GM23248 (cell line): ENCODE measurements at places on chromosomes 4 and X. TPM values are rescaled to one million over a fixed set of nuclear protein-coding genes. Genes with fewer than 3 reads are reported as not detected.

- peak; percentile 5 for DNase-seq
Measured at GRCh38 chr4:23171976-23172375, 479.2 kb downstream of the GBA3 start.

- no peak for DNase-seq
Measured at GRCh38 chr4:176358083-176358469, 38.3 kb downstream of the SPCS3 start.

TSPAN5 gene
- 61.9 and 69.6 TPM in 2 replicates for total RNA-seq

DNA sequence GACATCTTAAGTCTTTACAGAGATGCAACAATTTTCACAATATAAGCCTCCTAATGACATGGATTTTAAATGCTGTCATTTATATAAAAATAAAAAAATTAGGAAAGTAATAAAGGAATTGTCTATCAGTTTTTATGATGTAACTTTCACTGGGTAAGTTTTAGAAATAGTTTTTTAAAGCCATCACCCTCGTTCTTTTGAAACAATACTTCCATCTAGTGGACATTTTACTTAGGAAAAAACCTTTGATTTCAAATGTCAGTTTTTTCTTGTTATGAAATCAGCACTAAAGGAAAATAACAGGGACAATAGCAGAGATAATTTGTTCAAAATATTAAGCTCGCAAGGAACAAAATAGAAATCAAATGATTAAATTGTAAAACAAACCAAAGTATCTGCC is 24.3 kb upstream of the NDNF start:
- DNase-seq = peak; percentile 73

DNA sequence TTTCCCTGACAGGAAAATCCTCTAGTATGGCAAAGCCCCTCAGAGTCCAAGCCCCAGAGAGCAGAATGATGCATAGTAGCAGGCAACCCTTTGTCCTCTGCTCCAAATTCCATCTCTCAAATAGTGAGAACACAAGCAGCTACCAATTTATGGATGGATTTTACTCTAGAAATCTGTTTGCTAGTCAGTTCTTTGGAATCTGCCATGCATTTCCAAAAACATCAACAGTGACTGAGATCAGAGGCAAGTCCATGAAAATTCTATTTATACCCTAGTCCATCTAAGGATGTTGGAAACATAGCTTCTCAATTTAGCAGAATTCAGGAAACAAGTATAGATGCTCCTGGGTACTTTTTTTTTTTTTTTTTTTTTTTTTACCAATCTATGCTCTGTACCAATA is 10.0 kb upstream of the CC2D2A start:
- no peak for DNase-seq

YIPF7 gene
- not detected in 2 replicates for total RNA-seq

DNA sequence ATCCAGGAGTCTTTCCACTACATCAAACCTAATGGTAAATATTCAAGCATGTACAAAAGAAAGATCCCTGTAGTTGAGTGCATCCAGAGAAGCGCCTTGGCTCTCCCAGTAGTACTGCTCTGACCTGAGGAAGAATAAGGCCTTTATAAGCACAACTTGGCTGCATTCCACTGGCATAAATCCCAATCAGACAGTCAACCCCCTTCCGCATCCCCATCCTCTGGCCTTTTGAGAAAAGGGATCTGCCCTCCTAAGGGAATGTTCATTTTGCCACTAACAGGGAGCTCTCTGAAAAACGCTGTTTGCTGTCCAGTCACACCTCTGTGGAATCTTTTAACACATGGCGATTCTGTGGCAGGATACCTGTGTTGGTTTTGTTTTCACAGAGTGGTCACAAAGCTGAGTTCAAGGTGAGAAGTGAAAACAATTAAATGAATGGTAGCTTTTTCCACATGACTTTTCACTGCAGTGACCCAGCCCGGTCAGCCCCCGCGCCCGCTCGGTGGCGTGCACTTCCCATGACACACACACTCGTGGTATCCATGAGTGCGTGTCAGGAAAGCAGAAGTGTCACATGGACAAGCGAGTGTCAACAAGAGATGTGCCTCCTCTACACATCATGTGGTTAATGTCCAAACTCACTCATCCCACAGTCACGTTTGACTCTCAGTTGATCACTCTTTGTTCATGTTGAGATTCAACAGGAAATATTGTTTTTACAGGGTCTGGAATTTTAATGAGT is 112.2 kb upstream of the ENPP6 start:
- no peak for DNase-seq

- DNase-seq = no peak
Measured at GRCh38 chr4:12644261-12644660, 839.9 kb downstream of the RAB28 start.

- DNase-seq = peak; percentile 37
Measured at GRCh38 chr4:130478406-130478805, 1382.5 kb downstream of the C4orf33 start.

- DNase-seq = no peak
Measured at GRCh38 chr4:37538931-37539330, 147.2 kb downstream of the RELL1 start.

FNIP2 gene
- total RNA-seq = 14.4 and 22.4 TPM in 2 replicates

NCAPG gene
- 15.6 and 18.5 TPM in 2 replicates for total RNA-seq

DNA sequence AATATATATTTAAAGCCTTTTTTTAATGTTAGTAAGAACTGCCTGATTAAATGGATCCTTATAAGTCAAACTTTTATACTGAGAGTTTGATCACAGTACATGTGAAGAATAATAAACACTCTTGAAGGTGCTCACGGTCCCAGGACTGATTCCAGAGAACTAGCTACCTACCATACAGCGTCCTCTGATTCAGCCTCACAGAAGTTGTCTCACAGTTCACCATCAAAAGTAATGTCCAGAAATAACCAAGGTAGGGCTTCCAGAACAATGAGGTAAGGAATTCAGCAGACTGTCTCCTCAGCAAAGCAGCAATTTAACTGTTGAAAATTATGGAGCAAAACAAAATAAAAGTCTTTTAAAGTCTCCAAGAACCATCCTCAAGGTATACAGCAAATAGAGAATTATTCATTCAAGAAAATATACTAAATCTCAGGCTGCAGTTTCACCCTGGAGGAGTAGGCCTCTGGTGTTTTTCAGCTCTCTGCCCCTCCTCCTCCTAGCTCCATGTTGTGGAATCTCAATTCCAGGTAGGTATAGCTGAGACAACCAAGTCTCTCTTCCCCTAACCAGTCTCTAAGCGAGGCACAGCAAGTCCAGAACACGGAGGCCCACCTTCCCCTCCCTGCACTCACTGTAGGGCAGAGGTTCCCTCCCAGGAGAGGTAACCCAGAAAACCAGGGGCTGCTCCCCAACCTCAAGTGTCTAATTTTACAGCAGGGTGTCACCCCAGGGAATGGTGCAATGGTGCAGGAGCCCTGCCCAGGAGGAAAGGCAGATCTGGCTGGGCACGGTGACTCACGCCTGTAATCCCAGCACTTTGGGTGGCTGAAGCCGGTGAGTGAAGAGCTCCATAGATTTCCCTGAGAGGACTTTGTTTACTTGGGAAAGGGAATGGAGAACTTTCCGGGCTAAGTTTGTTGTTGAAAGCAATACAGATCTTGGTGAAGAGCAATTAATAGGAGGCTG is 28.6 kb downstream of the FAM241A start:
- peak; percentile 61 for DNase-seq

CLCN4 gene
- total RNA-seq = 0.89 and 0.97 TPM in 2 replicates

GRCh38 chr4:7944599-7945220 is 5.0 kb upstream of the AFAP1 start:
- DNase-seq = peak; percentile 64

GRCh38 chr4:76302826-76303438 is 3.6 kb upstream of the STBD1 start:
- DNase-seq = no peak

- DNase-seq = no peak
Measured at GRCh38 chr4:113725963-113726362, 35.6 kb downstream of the CAMK2D start.

DNA sequence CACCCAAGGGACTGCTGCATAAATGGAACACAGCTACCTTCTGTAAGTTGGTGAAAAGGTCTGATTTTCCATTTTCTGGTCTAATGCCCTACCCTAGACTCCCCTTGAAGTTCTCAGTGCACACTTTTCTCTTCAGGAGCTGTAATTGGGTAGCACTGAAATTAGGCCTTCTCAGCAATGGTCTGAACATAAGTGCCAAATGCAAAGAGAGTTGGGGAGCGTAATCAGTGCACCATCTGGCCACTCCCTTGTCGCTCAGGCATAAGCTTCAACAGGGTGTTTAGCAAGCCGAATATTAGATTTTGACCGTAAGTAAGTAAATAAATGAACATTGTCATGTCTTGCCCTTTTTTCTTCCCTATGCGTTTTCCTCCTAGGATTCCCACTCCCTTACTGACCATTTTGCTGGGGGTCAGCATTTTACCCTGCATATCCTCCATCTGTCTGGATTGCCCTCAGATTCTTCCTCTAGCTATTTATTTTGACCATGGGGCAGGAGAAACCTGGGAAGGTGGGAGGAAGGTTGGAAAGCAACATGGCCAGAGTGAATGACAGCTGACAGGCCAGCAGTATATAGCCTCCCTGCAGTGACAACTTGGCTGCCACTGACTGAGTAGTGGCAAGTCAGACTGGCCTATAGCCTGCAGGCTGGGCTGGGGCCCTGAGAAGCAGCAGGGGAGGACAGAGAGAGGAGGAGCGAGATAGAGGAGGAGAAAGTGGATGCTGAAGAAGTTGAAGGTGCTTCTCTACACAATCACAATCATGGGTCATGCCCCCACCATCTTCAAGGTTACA is 2.7 kb downstream of the NHSL2 start:
- DNase-seq = no peak

DNA sequence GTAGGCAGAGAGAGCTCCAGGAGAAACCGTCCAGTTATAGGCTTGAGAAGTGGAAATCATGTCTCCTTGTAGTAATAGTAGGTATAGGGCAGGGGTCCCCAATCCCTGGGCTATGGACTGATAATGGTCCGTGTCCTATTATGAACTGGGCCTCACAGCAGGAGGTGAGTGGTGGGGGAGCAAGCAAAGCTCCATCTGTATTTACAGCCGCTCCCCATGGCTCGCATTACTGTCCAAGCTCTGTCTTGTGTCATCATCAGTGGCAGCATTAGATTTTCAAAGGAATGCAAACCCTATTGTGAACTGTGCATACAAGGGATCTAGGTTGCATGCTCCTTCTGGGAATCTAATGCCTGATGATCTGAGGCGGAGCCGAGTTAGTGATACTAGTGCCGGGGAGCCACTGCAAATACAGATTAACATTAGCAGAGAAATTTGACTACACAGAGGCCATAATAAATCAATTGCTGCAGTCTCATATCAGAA is 67.6 kb downstream of the MRPL1 start:
- DNase-seq = no peak

DNA sequence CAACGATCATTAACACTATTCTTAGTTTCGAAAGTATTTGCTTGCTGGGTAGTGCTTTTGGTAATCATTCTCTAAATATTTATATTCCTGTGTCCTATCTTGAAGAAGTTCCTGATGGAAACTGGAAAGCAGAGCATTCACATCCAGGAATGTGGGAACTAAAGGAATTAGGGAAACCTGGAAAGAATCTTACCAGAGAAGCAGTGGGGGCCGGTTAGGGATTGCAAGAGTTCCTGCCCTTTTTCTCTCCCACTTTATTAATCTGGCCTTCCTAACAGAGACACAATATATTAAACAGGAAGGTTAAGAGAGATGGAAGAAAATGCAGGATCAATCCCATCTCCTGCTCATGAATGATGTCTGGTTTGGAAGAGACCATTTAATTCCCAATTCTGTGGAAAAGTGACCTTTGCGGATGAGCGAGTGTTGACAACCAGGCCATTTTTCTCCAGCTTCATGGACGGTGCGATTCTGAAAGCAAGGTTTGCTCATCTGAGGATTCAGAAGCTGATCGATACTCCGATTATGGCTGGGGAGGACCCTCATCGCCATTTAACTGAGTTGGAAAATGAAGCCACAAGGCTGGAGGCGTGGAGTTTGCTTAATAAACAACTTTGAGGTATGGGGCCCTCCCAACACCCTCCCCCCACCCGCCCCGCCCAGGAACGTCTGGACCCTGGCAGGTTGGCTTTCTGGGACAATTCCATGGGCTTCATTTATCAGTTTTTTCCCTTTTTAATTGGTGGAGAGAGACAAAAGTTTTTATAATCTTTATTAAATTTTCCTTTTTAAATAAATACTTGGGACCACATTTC is 52.3 kb downstream of the C4orf51 start:
- DNase-seq = peak; percentile 30

- DNase-seq = peak; percentile 2
Measured at GRCh38 chr4:65580551-65580950, 89.7 kb downstream of the EPHA5 start.

AR gene
- 4.8 and 6.8 TPM in 2 replicates for total RNA-seq

DNA sequence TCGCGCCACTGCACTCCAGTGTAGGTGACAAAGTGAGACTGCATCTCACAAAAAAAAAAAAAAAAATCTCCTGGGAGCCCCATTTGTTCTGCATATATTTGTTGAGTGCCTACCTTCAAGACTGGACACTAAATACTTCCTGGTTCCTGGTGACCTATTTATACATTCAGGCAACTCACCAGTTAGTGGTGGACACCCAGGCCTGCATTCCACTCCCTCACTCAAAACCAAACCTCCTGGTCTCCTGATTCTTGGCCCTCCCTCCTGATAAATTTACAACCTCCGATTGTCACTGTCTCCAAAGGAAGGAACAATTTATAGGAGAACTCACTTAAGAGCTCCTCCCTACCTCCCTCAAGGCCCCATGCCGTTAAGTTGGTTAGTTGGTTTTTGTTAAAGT is 3.1 kb downstream of the SYAP1 start:
- peak; percentile 6 for DNase-seq

S100P gene
- total RNA-seq = 0.38 TPM in 1 of 2 replicates, not detected in the other

- no peak for DNase-seq
Measured at GRCh38 chr4:140110542-140111215, 43.3 kb downstream of the MAML3 start.

SMPX gene
- total RNA-seq = not detected in 2 replicates

- DNase-seq = peak; percentile 40
Measured at GRCh38 chr4:167234316-167234881, at the start of gene SPOCK3. TSS of gene SPOCK3 (minus strand) at chr4:167234494.

DNA sequence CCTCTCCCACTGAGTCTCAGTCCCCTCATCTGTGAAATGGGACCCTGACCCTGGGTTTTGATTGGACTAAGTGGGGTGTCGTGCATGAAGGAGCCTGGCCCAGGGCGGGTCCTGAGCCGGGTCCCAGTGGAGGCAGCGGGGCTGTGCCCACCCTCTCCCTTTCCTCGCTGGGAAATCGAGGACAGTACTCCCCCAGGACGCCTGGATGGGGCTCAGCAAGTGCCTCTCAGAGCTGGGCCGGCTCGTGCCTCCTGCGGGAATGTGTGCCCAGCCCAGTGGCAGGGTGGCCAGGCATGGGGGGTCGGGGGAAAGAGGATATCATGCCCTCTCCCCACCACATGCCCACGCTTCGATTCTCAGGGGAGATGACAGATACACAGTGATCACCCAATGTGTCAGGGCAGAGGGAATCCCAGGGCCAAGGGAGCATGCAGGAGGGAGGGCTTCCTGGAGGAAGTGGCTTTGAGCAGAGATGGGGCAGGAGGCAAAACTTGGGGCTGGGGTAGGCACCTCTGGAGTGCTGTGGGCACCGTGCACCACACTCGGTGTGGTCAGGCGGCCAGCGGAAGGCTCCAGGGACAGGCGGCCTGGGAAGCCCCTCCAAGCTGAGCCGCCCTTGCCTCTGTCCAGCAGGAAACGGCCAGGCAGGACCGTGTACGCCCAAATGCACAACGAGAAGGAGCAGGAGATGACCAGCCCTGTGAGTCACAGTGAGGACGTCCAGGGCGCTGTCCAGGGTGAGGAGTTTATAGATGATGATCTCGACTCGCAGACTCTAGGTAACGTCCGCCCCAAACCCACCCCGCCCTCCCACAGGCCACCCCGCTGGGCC is 203.0 kb downstream of the AFAP1 start:
- peak; percentile 36 for DNase-seq

OTC gene
- total RNA-seq = not detected in 2 replicates
